ENCODE measurements at places on chromosomes 6 and 20.
A peak's percentile ranks its signal among the peaks of the same experiment; 100 is the strongest.

DNA sequence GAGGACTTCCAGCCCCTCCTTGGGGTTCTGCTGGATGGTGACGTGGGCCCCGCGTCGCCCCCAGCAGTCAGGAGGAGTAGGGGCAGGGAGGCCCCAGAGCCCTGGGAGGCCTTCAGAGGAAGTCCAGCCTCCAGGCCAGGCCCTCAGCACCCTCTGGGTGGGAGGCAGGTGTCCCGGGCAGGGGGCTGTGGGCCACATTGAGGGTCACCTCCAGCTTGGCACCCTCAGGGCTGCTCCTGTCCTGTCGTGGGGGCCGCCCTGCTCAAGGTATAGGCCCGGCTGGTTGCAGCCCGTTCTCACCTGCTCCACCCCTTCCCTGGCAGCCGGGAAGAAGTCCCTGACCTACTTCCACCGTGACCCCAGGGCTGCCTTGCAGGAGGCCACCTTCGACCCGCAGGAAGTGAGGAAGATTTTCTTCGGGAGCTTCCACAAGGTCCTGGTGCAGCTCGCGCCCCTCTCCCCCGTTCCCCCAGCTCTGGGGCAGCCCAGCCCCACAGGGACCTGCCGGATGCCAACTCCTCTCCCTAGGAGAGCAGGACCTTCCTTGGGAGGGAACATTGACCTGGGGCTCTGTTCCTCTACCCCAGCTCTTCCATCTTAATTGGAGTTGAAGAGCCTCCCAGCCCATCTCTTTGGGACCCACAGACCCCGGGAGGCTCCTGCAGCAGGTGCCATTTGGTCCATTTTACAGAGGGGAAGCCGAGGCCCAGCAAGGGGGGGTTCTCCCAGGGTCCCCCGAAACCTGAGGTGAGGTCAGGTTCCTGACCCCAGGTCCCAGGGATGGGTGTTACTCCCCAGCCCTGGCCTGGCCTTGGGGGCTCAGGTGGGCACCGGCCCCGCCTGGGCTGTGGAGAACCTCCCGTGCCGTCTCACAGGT, 26.4 kb downstream of the COL20A1 start:
- DNase-seq = no peak

GRCh38 chr20:5216663-5217062, 89.9 kb downstream of the CDS2 start:
- no peak for DNase-seq

- peak; percentile 4 for DNase-seq
These were observed 235.2 kb downstream of the LRFN2 start for GRCh38 chr6:40352006-40352405.

DNA sequence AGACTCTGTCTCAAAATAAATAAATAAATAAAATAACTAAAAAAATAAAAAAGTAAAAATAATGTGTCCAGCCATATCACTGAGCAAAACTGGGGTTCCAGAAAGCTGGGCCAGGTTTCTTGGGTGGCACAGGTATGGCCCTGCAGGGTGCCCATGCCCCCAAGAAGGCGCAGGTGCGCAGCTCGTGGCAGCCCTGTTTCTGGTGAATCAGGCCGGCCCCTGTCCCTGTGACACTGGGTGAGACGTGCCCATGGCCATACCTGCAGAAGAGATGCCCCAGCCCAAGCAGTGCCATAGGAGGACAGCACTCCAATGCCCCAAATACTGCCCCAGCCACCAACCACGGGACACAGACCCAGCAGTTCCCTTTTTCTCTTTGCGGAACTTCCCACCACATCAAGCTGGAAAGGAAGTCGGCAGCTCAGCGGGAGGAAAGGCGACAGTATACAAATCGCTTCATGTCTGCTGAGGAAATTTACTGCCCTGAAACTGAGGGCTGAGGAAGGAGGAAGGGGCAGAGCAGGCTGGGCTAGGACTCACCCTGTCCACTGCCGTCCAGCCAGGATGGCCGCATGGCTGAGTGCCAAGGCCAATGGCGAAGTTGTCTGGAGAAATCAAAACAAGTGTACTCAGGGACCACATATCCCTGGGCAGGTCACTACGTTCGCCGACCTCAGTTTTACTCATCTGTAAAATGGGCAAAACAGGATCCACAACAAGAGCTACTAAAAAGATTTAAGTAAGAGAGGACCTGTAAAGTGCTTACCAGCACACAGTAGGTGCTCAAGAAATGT, 55.4 kb downstream of the PREX1 start:
- DNase-seq = no peak

GRCh38 chr6:35049156-35049735, 91.9 kb downstream of the TCP11 start:
- DNase-seq = no peak
